ENCODE measurements at places on chromosomes 12 and 14. TPM values are rescaled to one million over a fixed set of nuclear protein-coding genes. Genes with fewer than 3 reads are reported as not detected.

DNA sequence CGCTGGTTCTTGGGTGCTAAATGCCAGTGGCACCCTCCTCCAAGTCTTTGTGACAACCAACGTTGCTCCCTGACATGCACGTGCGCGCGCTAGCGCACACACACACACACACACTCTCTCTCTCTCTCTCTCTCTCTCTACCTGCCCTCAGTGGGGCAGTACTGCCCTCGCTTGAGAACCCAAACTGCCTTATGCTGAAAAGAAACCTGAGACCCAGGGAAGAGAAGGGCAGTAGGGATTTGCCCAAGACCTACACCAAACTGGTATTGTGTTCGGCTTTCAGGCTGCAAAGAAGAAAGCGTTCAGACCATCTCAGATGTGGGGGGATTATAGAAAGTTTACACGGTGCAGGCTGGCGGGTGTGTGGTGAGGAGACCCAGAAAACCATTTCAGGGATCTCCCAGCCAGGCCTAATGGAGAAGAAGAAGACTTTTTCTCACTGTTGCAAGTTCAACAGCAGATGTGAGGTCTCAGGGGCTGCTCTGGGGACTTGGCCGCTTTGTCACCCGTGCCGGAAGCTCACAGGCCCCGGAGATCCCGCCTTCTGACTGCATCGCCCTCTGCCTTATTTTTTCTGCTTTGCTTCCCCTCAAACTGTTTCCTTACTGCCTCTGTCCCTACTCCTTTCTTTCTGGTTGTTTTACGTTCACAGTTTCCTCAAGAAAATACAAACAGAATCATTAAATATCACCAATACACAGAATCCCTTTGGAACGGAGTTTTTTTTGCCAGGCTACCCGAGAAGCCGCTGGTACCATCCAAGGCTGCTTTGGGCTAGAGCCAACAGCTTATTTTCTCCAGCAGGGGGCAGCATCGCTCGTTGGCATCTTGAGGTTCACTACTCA is 82.4 kb downstream of the PPM1A start:
- peak overlapping the region; percentile 62 for H3K4me3 ChIP-seq
- no peak overlapping the region for H3K27ac ChIP-seq
- DNase-seq: peak; percentile 95

GRCh38 chr14:95490727-95491451 is 25.6 kb downstream of the SYNE3 start:
- no peak for DNase-seq
- peaks cover 15% of the 10 kb centered on the region for H3K4me1 ChIP-seq
- no peaks in the 10 kb centered on the region for H3K36me3 ChIP-seq
- no peak overlapping the region for H3K27ac ChIP-seq
- H3K27me3 ChIP-seq: no peaks in the 10 kb centered on the region

GRCh38 chr14:99821519-99822508 is 28.6 kb downstream of the EML1 start:
- no peaks in the 10 kb centered on the region for H3K4me1 ChIP-seq
- peak overlapping the region; percentile 30 for H3K27ac ChIP-seq
- no peak for DNase-seq
- no peaks in the 10 kb centered on the region for H3K27me3 ChIP-seq
- H3K36me3 ChIP-seq: peaks cover 5% of the 10 kb centered on the region

GRCh38 chr12:14239350-14239934 is 126.0 kb upstream of the ATF7IP start:
- peak; percentile 81 for DNase-seq
- H3K4me1 ChIP-seq: no peaks in the 10 kb centered on the region
- peak overlapping the region; percentile 88 for H3K27ac ChIP-seq
- H3K4me3 ChIP-seq: no peak overlapping the region
- H3K36me3 ChIP-seq: no peaks in the 10 kb centered on the region

DNA sequence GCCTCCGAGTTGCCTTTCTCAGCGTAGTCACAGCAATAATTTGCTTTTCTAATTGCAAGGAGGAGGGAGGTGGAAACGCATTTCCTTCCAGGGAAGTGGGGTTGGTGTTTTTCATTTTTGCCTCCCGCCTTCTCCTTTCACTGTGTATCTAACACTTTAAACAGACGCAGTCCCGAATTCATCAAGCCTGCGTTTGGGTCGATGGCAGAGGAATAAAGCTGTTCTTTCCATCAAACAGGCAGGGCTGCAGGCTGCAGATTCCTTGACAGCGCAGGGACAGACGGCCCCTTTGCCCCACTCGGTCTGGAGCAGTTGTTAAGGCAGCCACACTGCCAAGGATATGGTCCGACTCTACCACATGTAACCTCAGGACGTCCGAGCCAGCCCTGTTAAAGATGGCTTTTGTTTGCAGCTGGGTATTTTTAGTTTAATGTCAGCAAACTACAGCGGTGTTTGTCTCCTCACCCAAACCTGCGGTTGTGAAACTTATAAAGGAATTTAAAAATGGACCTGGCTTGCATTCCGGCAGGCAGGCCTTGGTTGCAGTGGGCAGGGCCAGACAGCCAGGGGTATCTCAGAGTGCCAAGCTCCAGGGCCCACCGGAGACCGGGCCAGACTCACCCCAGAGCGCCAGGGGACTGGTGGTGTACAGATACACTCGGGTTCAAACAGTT is 2.1 kb downstream of the CHST11 start:
- H3K36me3 ChIP-seq: no peaks in the 10 kb centered on the region
- H3K4me3 ChIP-seq: peak overlapping the region; percentile 90
- no peaks in the 10 kb centered on the region for H3K27me3 ChIP-seq
- peaks cover 15% of the 10 kb centered on the region for H3K4me1 ChIP-seq
- no peak overlapping the region for H3K27ac ChIP-seq

GRCh38 chr12:91109148-91109564 is 2.1 kb downstream of the LUM start:
- no peak overlapping the region for H3K27ac ChIP-seq
- H3K4me3 ChIP-seq: no peak overlapping the region
- H3K36me3 ChIP-seq: no peaks in the 10 kb centered on the region
- DNase-seq: peak; percentile 98
- H3K4me1 ChIP-seq: peaks cover 7% of the 10 kb centered on the region

DNA sequence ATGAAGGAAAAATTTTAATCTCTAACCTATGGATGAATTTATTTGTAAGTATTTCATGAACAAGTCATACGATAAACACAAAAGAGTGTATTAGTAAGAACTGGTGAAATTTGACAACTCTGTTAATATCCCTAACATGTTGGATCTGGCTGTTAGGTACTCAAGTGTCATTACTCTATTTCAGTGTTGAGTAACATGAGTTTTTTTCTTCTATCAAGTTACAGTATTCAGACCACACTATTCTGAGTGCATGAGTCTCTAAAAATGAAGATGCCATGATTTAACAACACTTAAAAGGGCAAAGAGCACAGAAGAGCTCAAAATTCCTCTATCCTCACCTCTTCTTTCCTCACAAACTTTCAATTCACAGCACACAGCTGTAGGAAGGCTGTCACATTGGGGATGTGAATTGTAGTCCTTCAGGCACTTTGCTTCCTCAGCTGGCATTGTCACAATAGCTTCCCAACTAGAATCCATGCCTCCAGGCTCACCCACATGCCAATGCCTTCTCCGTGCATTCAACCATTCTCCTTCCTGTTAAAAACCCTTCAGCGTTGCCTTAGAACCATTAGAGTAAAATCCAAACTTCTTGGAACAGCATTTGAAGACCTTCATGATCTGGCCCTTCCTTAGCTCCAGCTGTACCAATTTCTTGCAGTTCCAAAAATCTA is 73.7 kb upstream of the DBX2 start:
- H3K27ac ChIP-seq: no peak overlapping the region
- H3K4me3 ChIP-seq: no peak overlapping the region
- no peaks in the 10 kb centered on the region for H3K36me3 ChIP-seq
- no peak for DNase-seq
- no peaks in the 10 kb centered on the region for H3K4me1 ChIP-seq

DNA sequence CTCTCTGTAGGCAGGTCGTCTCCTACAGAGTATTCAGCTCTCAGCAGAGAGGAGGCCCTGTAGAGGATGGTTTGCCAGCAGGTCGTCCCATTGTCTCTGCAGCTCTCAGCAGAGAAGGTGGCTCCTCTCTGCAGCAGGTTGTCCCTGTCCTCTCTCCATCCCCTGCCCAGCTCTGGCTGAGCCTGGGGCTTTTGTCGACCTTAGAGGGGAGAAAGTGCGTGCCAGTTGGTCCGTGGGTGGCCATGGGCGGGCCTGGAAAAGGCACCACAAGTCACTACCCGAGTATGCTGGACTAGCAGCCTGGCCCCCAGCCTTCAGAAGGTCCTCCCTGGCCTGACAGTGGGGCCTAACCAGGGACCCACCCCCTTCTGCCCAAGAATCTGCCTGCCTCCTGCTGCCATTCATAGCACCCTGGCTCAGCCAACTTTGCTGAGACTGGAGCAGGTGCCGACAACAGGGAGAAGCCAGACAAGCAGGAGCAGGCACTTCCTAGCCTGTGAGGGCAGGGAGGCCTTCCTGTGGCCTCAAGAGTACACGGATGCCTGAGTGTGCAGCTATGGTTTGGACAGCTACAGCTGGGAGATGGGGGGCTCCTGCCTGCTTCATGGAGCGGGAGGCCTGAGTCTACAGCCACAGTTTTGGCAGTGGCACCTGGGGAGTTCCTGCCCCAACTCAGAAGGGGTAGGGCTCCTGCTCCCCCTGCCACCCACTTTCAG is 59.7 kb upstream of the KCNH3 start:
- no peaks in the 10 kb centered on the region for H3K27me3 ChIP-seq
- peaks cover 16% of the 10 kb centered on the region for H3K4me1 ChIP-seq
- no peaks in the 10 kb centered on the region for H3K36me3 ChIP-seq
- H3K4me3 ChIP-seq: no peak overlapping the region
- H3K27ac ChIP-seq: no peak overlapping the region

- no peak overlapping the region for H3K27ac ChIP-seq
- no peaks in the 10 kb centered on the region for H3K36me3 ChIP-seq
- DNase-seq: peak; percentile 37
- no peaks in the 10 kb centered on the region for H3K4me1 ChIP-seq
- H3K4me3 ChIP-seq: no peak overlapping the region
- no peaks in the 10 kb centered on the region for H3K27me3 ChIP-seq
Observed at GRCh38 chr12:50538182-50538581, 33.4 kb downstream of the DIP2B start.

DNA sequence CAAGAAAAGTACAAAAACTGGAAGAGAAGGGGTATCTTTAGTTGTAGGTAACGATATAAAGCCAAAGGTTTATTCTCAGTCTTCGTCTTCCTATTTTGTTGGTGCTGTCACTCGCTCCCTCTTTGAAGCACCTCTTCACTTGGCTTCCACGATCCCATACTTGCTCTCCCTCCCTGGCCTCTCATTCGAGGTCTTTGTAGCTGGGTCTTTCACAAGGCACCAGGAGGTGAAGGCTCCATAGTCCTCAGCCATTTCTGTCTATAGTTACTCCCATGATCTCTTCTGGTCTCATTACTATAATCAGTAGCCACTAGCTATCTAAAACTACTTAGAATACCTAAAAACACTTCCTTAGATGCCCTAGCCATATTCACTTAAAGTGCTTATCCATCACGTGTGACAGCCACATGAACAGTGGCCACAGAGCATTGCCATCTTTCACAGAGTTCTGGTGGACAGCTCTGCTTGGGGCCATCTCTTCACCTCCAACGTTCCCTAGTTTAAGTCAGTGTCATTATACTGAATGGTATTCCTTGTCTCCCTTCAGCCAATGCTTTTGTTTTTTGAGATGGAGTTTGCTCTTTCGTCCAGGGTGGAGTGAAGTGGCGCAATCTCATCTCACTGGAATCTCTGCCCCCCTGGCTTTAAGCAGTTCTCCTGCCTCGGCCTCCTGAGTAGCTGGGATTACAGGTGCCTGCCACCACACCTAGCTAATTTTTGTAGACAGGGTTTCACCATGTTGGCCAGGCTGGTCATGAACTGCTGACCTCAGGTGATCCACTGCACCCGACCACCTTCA is 57.1 kb downstream of the ATP2A2 start:
- no peak overlapping the region for H3K4me3 ChIP-seq
- H3K27ac ChIP-seq: no peak overlapping the region
- H3K4me1 ChIP-seq: no peaks in the 10 kb centered on the region
- no peaks in the 10 kb centered on the region for H3K27me3 ChIP-seq

DNA sequence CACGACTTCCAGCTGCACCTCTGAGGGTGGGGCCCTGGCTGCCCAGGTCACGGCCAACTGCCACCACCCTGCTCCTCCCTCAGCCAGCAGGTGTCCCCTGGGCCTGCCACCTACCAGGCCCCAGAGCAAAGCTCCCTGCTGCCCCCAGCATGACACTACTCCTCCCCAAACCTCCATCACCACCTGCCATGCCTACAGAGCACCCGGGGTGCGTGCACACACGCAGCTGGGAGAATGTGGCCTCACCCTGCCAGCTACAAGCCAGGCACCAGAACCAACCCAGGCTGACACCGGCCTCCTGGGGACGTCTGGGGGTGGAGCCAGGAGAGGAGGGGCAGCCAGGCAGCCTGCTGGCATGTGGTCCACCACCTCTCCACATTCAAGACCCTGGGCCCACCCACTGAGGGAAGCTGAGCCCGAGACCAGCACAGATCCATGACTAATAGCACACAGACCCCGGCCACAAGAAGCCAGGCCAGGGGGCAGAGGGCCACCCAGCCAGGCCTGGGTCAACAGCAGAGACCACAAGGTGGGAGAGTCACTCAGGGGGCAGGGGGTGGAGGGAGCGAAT is 3.4 kb downstream of the JAG2 start:
- no peak overlapping the region for H3K27ac ChIP-seq
- DNase-seq: no peak
- no peaks in the 10 kb centered on the region for H3K4me1 ChIP-seq
- H3K36me3 ChIP-seq: no peaks in the 10 kb centered on the region

- no peak overlapping the region for H3K27ac ChIP-seq
- no peak for DNase-seq
- no peak overlapping the region for H3K4me3 ChIP-seq
- no peaks in the 10 kb centered on the region for H3K27me3 ChIP-seq
Observed at GRCh38 chr12:23847857-23848256, 101.6 kb downstream of the SOX5 start.

DNA sequence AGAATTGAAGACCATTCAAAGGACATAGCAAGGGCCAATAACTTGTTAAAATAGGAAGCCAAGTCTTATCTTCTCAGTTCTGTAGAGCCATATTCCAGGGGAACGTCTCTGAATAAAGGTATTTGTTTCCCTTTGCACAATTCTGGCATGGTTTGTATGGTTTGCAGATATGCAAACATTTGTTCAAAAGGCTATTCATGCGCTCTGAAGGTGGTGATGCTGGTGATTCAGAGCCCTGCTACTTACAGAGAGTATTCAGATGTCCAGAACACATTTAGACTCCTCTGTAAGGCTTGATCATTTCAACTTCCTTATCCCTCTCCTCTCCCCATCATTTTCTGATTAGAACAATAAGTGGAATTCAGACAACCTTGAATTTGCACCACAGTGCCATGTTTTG is 35.9 kb downstream of the SLC4A8 start:
- H3K4me1 ChIP-seq: peaks cover 4% of the 10 kb centered on the region
- no peak overlapping the region for H3K4me3 ChIP-seq
- H3K27me3 ChIP-seq: no peaks in the 10 kb centered on the region
- H3K27ac ChIP-seq: no peak overlapping the region
- no peak for DNase-seq

DNA sequence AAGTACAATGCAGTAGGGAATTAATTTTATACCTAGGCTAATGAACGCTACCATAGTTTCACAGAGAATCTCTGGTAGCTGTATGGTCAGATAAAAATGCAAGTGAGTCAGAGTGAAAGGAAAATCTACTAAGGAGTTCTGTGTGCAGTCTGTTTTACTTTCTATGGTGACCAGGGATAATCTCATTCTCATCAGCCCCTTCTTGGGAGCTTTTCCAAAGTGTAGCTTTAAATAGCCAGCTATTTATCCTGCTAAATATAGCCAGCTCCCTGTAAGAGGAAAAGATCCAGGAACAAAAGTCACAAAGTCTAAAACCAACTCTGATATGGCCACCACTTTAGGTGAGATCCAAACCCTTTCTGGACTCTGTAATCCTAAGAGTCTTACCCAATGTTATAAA is 75.5 kb downstream of the TMEM116 start:
- no peak overlapping the region for H3K27ac ChIP-seq
- no peak for DNase-seq
- H3K27me3 ChIP-seq: no peaks in the 10 kb centered on the region
- H3K36me3 ChIP-seq: no peaks in the 10 kb centered on the region

The LRTM2 gene
- total RNA-seq: not detected

The CLEC1A gene
- total RNA-seq: not detected

The APOF gene
- not detected for total RNA-seq
